RKO (cell line): ENCODE measurements at places on chromosomes 13 and 19.

- no peak for DNase-seq
Measured at GRCh38 chr13:28754698-28755545, 36.2 kb upstream of the SLC46A3 start.

GRCh38 chr19:45560686-45561085 lies 23.9 kb downstream of the OPA3 start:
- no peak for DNase-seq

DNA sequence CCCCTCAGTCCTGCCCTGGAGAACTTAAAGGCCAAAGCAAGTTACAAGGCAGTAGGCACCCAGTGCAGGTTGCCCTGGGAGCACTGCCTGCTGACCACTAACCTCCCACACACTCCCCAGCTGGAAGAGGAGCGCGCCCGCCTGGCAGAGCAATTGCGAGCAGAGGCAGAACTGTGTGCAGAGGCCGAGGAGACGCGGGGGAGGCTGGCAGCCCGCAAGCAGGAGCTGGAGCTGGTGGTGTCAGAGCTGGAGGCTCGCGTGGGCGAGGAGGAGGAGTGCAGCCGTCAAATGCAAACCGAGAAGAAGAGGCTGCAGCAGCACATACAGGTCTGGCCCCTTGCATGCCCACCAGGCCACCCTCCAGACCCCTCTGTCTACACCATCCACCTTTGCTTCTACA lies 61.1 kb downstream of the KCNC3 start:
- DNase-seq, result no peak

DNA sequence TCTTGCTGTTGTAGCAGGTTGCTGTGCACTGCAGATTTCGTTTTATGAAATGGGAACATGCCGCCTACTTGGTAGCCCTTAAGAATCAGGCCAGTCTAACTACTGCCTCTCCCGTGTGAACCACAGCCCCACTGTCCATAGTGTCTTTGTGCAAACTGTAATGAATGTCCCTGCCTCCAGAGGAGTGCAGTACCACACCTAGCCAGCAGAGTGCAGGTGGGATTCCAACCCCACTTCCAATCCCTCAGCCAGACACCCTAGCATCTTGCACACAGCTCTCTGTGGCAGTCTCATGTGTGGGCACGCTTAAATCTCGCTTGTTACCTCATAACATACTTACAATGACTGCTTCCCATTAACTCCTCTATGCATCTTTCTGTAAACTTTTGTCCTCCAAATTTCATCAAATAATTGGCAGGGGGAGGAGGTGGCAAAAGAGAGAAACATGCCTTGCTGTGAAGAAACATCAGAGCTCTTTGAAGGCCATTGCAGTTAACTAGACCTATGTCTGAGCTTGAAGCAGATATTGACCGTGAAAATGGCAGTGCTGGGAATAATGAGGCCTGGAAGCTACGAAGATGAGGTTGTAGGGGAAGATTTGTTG lies 47.2 kb downstream of the ZAR1L start:
- DNase-seq, result peak; percentile 25

DNA sequence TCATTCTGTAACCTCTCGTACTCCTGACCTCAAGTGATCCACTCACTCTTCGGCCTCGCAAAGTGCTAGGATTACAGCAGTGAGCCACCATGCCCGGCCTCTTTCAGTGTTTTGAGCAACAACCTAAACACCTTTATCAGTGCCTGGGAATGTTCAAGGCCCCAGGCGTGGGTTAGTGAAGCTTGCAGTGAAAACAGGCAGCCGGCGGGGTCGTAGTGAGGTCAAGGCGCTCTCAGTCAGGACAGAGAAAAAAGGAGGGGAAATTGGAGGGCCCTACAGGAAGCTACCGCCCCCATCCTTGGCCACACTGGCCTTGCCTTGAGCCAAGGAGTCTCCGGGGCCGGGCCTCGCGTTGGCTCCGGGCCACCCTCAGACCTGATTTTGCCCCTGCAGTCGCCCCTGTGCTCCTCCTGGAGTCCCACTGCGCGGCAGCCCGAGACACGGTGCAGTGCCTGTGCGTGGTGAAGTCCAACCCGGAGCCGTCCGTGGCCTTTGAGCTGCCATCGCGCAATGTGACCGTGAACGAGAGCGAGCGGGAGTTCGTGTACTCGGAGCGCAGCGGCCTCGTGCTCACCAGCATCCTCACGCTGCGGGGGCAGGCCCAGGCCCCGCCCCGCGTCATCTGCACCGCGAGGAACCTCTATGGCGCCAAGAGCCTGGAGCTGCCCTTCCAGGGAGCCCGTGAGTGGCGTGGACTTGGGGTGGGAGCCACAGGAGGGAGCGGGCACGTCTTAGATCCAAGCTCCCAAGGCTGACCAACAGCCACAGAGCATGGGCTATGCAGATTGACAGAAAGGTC lies 17.7 kb downstream of the MAG start:
- no peak for DNase-seq

DNA sequence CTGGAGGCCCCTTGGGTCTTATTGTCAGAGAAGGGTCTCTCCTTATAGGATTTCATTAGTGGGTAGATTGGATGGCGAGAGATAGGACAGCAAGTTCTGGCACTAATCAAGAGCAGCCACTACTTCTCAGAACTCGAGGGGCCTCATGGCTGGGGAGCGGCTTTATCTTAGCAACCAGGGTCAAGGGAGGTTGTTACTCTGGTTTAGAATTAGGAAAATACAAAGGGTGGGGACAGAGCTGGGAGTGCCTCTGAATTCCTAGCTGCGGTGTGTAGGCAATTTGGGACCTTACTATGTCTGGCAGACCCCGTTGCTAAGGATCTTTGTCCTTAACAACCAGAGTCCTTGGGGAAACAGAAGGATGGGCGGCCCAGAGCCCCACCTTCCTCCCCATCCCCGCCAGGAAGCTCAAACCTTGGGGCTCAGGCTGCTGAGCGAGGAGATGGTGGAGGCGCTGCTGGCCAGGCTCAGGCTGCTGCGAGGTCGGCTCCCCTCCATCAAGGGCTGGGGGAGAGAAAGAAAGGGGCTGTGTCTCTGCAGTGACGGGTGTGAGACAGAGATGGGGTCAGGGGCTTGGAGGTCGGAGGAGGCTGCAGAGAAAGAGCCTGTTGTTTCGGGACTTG lies 1.2 kb downstream of the PLEKHA4 start:
- DNase-seq, result no peak

- DNase-seq, result no peak
Measured at GRCh38 chr13:113145911-113146598, 12.4 kb upstream of the PROZ start.

GRCh38 chr19:45195764-45196163 lies 17.2 kb downstream of the BLOC1S3 start:
- peak; percentile 47 for DNase-seq

GRCh38 chr13:108176685-108177274 lies 38.6 kb downstream of the LIG4 start:
- DNase-seq, result peak; percentile 46

- no peak for DNase-seq
Measured at GRCh38 chr13:82664183-82664582, 1218.1 kb downstream of the SLITRK1 start.

DNA sequence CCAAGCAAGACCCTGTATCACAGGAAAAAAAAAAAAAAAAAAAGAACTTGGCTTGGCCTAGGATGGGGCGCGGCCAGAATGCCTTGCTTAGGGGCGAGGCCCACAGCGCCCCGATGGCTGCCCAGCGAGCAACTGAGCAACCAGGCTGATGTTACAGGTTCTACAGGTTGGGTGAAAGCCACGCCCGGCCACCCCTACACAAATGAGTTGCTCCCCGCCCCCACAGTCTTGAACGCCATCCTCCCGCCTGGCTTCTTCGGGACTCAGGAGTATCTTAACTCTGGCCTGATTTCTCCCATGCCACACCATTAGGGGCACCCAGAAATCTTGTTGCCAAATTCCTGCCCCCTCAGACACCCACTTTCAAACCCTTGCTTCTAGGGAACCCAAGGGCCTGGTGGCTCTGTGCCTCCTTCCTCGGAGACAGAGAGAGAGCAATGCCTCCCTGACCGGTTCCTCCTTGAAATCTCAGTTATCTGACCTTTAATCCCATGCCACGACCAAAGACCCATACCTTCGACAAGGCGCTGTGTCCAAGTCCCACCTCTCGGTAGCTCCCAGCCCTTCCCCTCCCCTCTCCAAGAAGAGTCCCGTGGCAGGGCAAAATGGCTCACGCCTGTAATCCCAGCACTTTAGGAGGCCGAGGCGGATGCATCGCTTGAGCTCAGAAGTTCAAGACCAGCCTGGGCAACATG lies 1.1 kb upstream of the CBLC start:
- DNase-seq, result no peak

- DNase-seq, result no peak
Measured at GRCh38 chr13:87094646-87095045, 576.5 kb upstream of the SLITRK5 start.

DNA sequence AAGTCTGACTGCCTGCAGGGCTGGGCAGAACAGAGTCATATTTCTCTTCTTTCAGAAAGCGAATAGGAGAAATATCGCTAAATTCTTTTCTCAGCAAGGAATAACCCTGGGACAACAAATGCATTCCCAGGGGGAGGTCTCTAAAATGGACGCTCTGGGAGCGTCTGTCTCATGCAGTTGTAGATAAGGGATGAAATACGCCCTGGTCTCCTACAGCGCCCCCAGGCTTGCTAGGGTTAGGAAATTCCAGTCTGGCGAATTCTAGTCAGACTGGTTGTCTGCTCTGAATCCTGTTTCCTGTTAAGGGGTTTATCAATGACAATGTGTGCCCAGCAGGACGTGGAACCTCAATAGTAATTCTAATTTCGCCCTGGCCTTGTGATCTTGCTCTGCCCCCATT lies 1214.1 kb downstream of the DIAPH3 start:
- no peak for DNase-seq

- peak; percentile 4 for DNase-seq
Measured at GRCh38 chr13:89695343-89696257, 1651.9 kb upstream of the MIR17HG start.

DNA sequence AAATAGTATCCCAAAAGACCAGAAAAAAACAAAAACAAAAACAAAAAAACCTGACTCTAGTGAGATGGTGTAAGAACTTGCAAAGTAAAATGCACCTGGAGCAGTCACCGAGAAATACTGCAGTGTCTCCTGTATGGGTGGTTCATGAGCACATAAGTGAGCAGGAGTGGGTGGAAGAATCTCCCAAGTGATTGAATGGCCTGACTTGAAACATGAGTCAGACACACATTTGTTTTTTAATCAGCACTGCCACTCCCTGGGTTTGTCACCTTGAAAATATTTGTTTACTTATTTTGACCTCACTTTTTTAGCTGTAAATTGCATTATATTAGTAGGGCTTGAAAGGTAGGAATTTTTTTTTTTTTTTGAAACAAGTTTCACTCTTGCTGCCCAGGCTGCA lies 2.0 kb downstream of the ZNF431 start:
- DNase-seq, result peak; percentile 87

- no peak for DNase-seq
Measured at GRCh38 chr19:51489113-51489512, 10.8 kb downstream of the CEACAM18 start.
